ENCODE measurements at places on chromosomes 6 and 20.

DNA sequence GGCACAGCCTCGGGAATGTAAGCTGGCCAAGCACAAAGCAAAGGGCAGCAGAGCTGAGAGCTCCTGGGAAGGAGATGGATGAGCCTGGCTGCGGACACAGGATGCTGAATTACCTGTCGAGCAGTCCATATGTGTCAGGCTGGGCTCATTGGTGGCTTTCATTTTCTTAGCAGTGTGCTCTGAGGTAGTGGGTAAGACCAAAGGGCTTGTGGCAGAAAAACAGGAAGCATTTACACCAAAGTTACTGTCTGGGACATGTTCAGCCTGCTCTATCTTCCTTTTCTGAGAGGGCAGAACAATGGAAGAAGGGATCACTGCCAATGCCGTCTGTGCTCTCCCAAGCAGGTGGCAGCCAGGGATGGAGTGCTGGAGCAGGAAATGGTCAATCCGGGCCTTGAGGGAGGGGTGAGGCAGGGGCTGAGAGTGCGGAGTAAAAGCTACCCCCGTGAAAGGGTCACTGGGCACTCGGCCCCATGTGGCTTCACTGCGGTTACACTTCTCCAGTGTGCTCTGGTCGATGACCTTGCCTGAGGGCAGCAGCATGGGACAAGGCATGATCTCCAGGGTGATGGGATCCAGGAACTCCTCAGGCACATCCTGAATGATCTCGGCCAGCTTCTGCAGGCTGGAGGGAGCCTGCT, 36.9 kb upstream of the AVP start:
- no peak for DNase-seq

DNA sequence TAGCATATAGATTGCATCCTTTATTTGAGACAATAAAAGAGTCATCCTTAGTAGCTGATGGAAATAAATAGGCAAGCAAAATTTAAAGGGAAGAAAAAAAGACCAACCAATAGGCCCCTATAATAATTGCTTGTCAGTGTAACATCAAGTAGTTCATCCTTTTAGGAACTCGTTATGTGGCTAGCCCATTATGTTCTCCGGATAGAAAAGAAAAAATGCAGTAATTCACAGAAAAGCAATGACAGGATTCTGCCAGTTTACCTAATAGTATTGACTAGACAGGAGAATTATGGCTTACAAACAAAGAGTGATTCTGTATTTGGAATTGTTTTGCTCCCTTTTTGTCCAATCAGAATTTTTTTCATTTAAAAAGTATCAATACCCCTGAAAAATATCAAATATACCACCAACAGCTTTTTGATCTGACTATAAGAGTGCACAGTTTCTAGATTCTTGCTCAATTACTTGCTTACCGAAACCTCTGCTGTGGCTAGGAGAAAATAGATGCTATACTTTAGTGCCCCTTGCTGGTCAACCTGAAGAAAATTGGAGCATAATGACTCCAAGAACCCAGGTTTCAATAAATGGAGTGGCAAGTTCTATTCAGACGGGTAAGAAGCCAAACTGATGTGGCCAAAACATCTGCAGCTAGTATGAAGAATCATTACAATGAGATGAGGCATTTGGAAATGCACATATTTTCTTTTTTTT, 91.5 kb upstream of the SASH1 start:
- DNase-seq: no peak

- DNase-seq: no peak
Measured at GRCh38 chr6:141953072-141953471, 179.7 kb upstream of the GJE1 start.

DNA sequence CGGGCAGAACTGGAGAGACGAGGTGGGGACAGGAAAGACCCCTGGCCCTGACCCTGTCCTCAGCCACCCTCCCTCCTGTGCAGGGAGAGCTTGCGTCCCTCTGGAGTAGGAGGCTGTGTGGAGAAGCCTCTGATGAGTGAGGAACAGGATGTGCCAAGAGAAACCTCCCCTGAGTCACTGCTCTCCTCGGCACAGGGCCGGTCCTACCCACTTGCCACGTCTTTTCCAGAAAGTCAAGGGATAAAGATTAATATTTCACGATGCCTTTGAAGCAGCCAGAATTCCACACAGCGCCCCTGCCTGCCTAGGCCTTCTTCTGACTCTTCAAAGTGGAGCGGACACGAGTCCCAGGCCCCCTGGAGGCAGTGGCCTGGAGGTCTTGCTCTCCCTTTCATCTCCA, 34.9 kb upstream of the THBS2 start:
- DNase-seq: no peak

GRCh38 chr20:14401479-14402138, 64.2 kb upstream of the FLRT3 start:
- no peak for DNase-seq

- no peak for DNase-seq
Measured at GRCh38 chr20:6739406-6739805, 28.1 kb upstream of the BMP2 start.

DNA sequence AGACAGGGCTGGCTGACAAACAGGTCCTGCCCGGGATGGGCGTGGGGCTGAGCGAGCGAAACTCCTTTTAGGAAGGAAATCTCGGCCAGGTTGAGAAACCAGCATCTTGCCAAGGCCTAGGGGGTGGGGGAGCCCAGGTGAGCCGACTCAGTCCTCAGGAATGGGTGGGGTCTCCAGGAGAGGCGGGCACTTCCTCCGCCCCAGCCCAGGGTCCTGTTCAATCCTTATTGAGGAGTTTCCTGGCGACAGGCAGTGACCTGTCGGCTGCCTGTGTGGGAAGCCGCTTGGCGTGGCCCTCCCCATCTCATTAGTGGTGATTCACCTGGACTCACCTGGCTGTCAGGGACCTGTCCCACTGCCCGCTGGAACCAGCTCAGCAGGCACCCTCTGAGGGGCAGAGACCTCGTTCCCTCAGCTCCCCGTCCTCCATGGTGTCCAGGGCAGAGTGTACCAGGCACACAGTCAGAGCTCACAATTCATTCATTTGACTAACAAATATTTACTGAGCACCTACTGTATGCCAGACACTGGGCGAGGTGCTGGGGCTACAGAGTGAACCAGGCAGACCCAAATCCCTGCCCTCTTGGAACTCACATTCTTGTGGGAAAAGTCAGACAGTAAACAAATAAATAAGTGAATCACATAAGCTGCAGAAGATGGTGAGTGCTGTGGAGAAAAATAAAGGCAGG, 51.1 kb downstream of the FGD2 start:
- DNase-seq: no peak

- no peak for DNase-seq
Measured at GRCh38 chr6:168692193-168692914, 251.4 kb downstream of the SMOC2 start.

- no peak for DNase-seq
Measured at GRCh38 chr20:4844751-4845465, 123.2 kb downstream of the PRND start.

GRCh38 chr6:113464960-113465359, 392.2 kb upstream of the MARCKS start:
- DNase-seq: no peak

DNA sequence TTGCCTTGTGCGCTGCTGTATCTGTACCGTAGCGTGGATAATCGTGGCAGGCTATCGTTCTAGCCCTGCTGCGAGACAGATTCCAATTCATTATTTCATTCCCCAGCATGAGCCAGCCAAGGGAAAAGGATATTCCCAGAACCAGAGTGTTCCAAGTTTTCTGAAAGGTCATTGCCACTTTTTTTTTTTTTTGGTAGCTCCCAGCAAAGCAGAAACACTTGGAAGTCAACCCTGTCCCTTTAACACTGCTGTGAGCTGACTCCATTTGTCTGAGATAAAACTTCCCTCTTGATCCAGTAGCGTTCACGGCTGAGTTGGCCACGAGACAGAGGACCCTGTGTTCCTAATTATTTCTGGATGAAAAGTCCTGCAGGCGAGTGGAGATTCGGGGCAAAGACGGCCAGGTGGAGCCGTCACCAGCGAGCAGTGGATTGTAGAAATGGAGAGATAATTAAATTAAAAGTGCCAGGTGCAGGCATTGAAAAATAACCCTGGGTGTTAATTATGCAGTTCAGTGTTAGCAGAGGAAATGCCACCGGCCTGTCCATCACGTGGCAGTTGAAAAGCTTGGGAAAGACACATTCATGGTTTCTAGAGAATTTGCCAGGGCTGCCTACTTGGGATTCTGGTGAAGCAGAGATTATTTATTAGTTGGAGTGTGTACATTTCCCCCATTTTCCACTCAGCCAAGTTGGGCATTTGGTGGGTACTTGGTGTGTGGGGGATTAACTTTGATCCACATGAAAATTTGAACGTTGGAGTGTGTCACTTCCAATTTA, 164.2 kb downstream of the SLC24A3 start:
- no peak for DNase-seq

DNA sequence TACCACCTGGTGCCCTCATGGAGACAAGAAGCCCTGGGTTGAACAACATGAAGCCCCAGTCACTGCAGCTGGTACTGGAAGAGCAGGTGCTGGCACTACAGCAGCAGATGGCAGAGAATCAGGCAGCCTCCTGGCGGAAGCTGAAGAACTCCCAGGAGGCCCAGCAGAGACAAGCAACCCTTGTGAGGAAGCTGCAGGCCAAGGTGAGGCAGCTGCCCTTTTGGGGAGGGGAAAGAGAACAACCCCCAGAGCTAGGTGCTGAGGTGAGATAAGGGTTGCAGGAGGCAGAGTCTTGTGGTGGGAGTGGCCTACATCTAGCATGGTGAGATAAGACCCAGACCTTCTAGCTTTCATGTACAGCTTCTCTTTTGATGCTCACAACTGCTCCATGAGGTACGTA, 7.0 kb downstream of the CEP250 start:
- no peak for DNase-seq

DNA sequence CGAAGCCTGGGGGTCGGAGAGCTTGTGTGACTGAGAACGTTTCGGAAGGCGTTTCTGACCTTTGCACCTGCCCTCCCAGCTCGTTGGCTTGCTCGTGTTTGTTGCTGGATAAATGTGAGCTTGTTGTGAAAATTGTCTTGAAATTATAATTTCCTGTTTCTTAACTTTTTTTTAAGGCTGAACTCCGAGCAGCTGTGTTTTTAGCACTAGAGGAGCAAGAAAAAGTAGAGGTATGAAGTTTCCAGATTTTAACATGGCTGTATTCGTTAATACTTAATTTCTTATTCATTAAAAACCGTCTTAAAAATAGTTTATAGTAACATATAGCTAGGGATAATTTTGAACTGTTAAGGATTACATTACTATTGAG, 672 bp downstream of the CEP43 start:
- no peak for DNase-seq

- DNase-seq: no peak
Measured at GRCh38 chr6:34352305-34352937, 40.0 kb downstream of the NUDT3 start.

DNA sequence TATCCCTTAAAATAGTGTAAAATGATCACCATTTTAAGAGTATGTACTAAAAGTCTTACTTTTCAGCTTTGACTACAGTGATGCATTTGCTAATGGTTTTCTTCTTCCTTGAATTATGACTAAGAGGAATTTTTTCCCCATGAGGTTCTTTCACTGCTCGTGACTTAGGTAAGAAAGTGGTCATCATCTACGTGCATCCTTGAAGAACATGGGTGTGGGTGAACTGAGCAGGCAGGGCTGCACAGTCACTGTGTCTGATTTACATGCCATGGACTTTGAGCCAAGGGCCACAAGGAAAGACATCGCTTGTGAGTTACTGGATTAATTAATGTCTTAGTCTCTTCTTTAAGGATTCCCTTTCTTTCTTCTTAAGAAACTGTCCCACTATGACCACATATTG, 33.3 kb downstream of the NQO2 start:
- DNase-seq: no peak

GRCh38 chr6:4210629-4211419, 75.4 kb upstream of the ECI2 start:
- peak; percentile 71 for DNase-seq

DNA sequence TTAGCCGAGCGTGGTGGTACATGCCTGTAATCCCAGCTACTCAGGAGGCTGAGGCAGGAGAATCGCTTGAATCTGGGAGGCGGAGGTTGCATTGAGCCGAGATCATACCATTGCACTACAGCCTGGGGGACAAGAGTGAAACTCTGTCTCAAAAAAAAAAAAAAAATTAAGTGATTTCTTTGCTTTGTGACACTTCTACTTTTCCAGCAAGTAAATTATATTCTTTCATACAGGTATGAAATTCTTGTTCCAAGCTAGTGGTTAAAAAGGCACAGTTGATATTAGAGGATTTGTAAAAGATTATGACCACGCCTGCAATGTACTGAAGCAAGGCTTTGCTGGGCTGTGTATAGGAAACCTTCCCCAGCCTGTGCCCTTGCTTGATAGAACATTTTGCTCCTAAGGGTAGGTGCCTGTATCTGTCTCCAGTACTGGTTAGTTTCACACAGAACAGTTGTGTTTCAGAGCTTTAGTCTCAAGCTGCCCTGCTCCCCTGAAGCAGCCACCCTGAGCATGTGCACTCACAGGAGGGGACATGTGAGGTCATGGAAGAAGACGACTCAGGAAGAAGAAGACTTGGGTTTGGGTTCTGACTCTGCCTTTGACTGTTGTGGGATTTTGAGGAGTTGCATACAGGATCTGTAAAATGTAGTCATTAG, 10.2 kb downstream of the PTPN1 start:
- peak; percentile 70 for DNase-seq

- DNase-seq: no peak
Measured at GRCh38 chr6:16635810-16636602, 125.3 kb downstream of the ATXN1 start.

DNA sequence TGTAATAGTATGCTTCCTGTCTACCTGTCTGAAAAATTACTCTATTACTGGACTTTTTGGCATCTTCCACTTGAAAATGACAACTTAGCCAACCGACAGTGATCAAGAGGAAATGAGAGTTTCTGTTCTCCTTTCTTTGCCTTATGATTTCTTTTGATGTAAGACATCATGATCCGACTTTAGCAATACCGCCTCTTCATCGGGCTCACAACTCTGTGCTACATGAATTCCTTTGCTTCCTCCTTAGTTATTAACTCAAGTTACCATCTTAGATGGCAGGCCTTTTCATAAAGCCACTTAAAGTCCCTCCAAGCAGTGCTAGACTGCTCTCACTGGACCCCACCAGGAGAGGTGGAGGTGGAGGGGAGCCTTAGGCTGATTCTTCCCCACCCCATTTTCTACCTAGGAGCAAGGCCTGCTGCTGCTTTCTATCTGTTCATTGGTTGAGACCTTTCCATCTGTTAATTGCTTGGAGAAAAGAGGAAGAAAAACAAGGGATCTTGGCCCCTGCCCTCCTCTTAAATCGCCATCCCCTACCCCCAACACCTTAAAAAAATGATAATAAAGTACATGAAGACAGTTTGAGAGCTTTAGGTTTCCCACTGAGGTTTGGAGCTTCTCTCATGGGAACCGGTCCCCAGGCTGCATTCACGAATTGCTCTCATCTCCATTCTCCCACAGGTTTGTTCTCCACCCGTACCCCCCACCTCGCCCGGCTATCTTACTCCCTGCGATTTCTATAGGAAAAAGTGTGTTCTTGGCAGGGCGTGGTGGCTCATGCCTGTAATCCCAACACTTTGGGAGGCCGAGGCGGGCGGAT, 21.6 kb upstream of the MCM3 start:
- DNase-seq: no peak

GRCh38 chr6:99333068-99333467, 16.4 kb downstream of the FAXC start:
- no peak for DNase-seq
